ENCODE measurements at places on chromosomes 2 and 18.

DNA sequence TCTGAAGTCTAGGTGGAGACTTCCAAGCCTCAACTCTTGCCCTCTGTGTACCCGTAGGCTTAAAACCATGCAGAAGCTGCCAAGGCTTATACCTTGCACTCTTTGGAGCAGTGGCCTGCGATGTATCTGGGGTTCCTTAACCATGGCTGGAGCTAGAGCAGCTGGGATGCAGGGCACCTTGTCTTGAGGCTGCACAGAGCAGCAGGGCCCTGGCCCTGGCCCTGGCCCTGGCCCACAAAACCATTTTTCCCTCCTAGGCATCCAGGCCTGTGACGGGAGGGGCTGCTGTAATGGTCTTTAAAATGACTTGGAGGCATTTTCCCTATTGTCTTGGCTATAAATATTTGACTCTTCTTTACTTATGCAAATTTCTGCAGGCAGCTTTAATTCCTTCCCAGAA is 19.2 kb downstream of the SERPINB4 start:
- no peak for DNase-seq

- no peak for DNase-seq
Measured at GRCh38 chr2:97992836-97993825, 2.6 kb downstream of the TMEM131 start.

DNA sequence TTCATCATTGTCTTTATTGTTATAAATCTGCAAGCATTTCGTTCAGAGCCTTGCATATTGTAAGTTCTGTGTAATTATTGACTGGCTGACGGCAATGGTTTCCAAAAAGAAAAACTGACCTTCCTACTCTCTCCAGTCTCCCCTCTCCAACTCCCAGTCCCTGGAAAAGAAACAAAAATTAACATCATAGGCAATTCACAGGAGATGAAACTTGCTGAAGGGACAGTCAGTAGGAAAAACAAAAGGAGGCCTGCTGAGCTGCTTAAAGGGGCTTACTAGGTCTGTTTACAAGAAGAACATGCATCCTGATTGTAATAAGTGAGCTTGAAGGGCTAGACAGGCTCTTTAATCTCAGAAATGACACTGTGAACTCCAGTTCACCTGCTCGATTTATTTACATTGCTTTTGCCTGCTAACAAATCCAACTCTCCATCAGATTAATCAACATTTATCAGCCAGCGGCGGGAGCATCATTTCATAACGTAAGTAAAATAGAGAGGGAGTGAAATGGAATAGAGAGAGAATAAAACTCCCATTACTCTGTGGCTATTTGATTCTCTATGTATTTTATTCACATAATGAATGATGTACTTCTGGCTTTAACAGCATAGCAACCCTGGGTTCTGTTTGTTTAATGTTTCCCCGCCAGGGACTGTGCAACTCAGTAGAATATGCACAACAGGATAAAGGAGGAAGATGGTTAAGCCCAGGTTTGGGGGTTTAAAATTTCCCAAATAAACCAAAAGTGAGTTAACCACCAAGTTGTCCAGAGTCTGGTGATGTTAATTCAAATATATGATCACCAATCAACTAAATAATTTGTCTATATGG is 256.7 kb upstream of the SETBP1 start:
- no peak for DNase-seq

DNA sequence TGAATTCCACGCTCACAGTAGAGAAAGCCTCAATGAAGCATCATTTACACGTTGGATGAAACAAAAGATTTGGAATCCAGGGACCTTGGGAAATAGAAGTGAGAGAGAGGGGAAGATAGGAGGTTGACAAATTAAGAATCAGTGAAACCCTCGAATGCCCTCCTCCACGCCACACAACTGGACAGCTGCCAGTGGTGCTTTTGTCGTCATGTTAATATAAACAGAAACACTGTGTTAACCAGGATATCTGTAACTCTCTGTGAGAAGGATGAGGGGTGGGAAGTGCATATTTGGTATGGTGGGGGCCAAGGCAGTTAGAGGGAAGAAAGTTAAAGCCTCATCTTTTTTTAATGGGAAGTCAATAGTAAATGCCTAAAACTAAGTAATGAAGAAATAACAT is 108.7 kb downstream of the GFPT1 start:
- no peak for DNase-seq

- no peak for DNase-seq
Measured at GRCh38 chr2:189285962-189286645, 106.5 kb upstream of the COL5A2 start.

DNA sequence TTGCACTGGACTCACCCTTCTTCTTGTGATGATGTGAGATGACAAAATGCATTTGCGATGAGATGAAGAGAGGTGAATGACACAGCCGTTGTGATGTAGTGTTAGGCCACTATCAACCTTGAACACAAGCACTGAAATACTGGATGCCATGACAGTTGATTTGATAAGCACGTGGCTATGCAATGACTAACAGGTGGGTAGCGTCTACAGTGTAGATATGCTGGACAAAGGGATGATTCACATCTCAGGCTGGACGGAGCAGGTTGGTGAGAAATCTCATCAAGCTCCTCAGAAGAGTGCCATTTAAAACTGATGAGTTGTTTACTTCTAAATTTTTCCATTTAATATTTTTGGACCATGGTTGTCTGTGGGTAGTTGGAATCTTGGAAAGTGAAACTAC is 375.8 kb upstream of the LYPD1 start:
- no peak for DNase-seq

- DNase-seq = no peak
Measured at GRCh38 chr2:239956818-239957261, 68.3 kb downstream of the NDUFA10 start.

GRCh38 chr2:10591207-10591606 is 98.6 kb downstream of the NOL10 start:
- no peak for DNase-seq

GRCh38 chr18:51621113-51621863 is 423.8 kb upstream of the MEX3C start:
- peak; percentile 52 for DNase-seq

DNA sequence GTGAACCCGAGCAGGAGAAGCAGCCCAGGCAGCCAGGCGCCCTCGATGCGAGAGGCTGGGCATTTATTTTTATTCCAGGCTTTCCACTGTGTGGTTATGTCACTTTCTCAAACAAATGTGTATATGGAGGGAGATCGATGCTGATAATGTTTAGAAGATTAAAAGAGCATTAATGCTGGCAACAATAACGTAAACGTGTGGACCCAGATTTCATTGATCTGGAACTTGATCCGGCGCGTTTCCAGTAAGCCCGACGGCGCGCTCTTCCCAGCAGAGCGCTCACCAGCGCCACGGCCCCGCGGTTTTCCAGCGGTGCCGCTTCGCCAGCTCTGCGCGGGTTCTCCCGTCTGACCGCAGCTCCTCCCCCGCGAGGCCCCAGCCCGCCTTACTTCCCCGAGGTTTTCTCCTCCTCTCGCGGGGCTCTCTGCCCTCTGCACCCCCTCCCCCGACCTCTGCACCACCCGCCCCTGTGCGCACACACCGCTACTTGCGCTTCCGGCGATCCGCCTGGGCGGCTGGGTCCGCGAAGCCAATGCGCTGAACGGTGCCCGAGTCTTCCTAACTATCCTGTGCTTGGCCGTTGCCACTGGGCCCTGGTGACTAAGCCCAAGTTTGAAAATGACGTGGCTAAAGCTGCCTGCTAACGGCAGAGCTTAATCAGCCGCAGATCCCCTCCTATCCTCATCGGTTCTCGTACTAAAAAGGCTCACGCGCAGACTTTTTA is 6.1 kb downstream of the ONECUT2 start:
- DNase-seq = no peak

- no peak for DNase-seq
Measured at GRCh38 chr2:121748202-121748601, 7.2 kb upstream of the TSN start.

DNA sequence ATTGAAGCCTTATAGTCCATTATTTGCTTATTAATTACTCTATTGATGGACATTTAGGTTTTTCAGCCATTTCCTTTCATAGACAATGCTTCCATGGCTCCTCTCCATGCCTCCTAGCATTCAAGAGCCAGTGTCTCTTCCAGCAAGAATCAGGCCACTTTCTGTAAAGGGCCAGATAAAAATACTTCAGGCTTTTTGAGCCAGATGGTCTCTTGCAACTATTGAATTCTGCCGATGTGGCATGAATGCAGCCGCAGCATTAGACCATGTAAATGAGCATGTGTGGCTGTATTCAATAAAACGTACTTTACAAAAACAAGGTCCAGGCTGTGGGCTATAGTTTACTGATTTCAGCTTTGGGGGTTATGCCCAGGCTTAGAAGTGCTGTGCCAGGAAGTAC is 38.5 kb downstream of the TRAF3IP1 start:
- DNase-seq = no peak

DNA sequence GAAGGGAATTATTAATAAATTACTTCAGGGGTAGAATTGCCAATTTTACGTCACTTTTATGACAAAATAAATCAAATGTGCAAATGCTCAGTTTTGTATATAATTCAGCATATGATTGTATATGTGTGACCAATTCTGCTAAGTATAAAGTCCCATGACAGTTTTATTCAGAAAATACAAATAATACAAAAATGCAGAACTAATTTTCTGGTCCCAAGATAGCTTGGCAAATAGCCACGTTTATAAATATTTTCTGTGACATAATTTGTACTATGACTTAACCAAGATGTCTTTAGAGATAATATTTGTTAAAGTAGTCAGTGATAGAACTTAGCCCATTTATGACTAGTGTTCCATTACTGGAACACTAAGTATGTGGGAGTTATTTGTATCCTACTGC is 24.2 kb upstream of the CAB39 start:
- DNase-seq = no peak

- DNase-seq = no peak
Measured at GRCh38 chr18:61379827-61380226, 46.6 kb downstream of the CDH20 start.

DNA sequence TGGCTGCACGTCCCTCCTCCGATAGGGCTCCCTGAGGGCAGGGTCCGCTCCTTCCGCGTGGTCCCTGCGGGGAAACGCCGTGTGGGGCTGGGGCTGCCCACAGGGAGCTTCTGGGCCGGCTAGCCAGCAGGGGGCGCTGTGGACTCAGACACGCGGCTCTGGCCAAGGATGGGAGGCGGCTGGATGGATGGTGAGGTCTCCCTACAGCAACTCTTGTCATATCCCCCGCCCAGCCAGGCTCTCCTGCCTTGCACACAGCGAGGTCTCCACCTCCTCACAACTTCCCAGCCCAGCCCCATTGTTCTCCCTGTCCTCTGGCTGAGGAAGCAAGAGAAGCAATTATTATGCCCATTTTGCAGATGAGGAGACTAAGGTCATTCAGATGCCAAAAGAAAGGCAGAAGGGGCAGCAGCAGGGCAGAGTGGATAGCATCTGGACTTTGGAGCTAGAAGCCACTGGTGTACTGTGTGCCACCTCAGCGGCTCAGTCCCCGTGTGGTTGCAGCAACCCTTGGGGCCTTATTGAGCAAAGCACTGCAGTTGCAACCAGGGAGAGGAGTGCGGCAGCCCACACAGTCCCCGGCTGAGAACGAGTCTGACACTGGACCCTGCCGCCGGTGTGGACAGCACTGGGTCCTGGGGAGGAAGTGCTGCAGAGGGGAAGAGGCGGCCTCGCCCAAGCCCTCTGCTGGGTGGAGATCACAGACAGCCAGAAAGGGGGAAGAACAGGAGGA is 99.0 kb downstream of the ZFP36L2 start:
- DNase-seq = peak; percentile 82

GRCh38 chr2:28635191-28635611 is 116.4 kb upstream of the PPP1CB start:
- DNase-seq = no peak

DNA sequence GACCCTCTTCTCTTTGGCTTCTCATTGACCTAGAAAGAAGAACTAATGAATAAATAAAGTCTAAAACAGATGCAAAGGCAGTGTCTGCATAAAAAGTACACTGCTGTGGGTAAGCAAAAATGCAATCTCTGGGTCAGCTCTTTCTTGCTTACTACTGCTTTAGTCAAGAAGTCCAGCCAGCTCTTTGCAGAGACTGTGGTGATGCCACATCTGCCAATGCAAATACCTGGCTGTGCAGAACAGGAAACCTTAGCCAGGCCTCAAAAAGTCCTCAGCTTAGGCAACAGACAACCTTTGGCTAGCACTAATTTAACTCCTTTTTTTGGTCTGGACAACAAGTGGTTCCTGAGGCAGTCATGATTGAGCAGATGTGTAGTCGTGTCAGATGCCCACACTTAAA is 73.6 kb upstream of the RND3 start:
- DNase-seq = no peak

DNA sequence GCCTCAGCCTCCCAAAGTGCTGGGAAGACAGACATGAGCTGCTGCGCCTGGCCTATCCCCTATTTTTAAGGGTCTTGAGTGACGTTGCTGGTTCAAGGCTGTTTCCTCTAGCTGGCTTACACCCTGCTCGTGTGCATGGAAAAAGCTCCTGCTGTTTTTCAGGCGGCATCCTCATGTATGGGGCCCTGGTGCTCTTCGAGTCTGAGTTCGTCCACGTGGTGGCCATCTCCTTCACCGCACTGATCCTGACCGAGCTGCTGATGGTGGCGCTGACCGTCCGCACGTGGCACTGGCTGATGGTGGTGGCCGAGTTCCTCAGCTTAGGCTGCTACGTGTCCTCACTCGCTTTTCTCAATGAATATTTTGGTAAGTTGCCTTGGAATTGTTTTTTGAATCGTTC is 22.0 kb upstream of the NFATC1 start:
- DNase-seq = no peak

DNA sequence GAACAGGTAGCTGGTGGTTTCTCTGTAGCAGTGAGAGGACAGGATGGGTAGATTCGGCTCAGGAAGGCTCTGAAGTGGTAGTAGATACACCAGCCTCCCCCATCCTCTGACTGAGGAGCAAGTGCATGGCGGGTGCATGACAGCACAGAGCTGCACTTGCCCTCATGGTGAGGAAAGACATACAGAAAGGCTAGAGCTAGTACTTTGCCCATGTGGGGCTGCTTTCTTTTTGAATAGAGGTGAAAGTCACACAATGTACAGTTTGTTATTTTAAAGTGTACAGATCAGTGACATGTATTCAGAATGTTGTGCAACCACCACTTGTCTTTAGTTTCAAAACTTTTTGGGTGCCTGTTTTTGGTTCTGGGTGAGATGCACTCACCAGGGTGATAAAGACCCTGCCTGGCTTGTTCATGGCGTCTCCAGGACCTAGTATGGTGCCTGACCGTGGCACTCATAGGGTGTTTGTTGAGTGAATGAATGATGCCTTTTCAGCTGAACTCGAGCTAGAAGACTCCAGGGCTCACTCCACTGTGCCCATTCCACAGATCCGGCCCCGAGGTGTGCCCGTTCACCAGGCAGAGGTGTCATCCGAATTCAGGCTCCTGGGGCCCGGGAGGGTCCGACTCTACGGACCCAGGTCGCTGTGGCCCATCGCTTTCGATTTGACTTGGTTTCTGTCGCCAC is 421 bp upstream of the VAMP5 start:
- DNase-seq = no peak

DNA sequence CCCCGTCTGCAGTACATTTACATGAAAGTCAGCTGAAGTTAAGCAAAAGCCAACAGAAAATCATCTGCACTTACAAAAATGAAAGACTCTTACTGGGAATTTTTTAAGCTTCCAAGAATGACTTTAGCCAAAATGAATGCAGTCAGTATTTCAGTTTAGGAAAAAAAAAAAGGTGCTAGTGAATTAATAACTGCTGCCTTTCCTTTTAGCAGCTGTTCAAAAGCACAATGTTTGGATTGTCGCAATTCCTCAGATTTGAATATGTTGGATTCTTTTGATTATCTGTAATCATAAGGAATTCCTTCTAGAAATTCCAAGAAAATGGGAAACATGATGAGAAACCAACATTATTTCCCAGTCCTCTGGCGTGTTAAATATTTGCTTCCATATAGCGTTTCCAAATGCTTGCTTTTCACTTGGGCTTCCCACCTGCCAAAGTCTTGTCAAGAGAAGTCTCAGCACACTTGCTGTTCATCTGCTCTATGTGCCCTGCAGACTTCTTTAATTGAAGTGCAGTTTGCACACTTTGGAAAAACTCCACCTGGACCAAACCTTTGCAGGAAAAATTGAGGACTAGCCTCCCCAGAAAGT is 653.0 kb upstream of the SLC39A10 start:
- DNase-seq = no peak
